ENCODE measurements at places on chromosomes 2 and 18.

DNA sequence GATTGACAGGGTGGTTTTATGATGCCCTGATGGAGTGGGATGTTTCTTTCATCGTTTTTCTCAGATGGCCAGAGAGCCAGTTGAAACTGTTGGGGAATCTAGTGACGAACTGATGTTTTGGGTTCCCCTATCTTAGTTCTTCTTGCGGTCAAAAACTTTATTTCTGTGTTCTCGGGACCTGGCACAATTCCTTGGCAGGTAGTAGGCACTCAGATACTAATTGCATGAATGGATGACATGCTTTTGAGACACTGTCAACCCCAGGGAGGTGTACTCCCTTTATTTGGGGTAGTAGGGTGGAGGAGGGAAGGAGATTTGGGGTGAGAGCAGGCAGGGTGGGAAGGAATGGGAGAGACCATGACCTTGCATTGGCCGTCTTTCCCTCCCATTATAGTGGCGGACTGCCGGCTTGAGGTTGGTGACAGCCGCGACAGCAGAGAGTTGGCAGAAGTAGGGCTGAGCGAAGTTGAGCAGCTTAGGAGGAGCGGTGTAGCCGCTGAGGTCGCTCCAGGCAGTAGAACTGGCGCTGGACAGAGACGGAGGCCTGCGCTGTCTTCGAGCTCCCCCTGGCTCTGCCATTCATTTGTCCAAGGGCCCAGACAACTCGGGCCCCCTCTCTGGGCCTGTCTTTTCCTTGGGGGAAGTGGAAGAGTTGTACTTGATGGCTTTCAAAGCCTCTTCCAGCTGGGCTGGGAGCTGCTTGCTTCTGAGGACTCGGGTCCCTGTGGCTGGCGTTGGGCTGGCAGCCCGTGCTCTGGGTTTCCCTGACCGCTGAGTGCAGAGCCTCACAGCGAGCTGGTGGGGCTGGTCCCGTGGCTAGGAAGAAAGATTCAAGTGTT lies 2.6 kb downstream of the TET3 start:
- DNase-seq, result peak; percentile 54

- no peak for DNase-seq
Observed at GRCh38 chr2:47479863-47480262, 76.9 kb downstream of the MSH2 start.

- DNase-seq, result no peak
Observed at GRCh38 chr2:129366263-129366662, 613.2 kb upstream of the RAB6C start.

- no peak for DNase-seq
Observed at GRCh38 chr2:233469261-233470010, 97.1 kb downstream of the USP40 start.
